Breast epithelium (tissue), 4 donors: ENCODE measurements at places on chromosomes 3 and 15. TPM values are rescaled to one million over a fixed set of nuclear protein-coding genes. Genes with fewer than 3 reads are reported as not detected.

Gene FSIP1
- total RNA-seq, result 23.3 TPM

Gene CCDC13
- total RNA-seq, result 2.9 TPM

Gene SPCS1
- total RNA-seq, result 86.5 TPM

Gene VPS39
- 116 TPM for total RNA-seq

Gene KLF13
- total RNA-seq, result 26.3 TPM

Gene GOLGA8Q
- 4.3 TPM for total RNA-seq

Gene TMEM207
- total RNA-seq, result not detected

Gene ALPK3
- total RNA-seq, result 2.6 TPM

Gene CCDC9B
- 4.0 TPM for total RNA-seq

Gene C3orf85
- not detected for total RNA-seq

Gene P2RY1
- 1.2 TPM for total RNA-seq

Gene SERINC4
- not detected for total RNA-seq

Gene DUOXA1
- 1.0 TPM for total RNA-seq

Gene MUC20
- total RNA-seq, result 2.7 TPM

Gene CCDC54
- not detected for total RNA-seq

Gene PCSK6
- 18.0 TPM for total RNA-seq

Gene C15orf39
- total RNA-seq, result 17.4 TPM

Gene PIF1
- 0.66 TPM for total RNA-seq

Gene RTP1
- not detected for total RNA-seq

Gene ATP11B
- 77.3 TPM for total RNA-seq

Gene CLDN18
- total RNA-seq, result not detected

Gene BFSP2
- not detected for total RNA-seq

Gene CYP1A2
- not detected for total RNA-seq

Gene BTD
- total RNA-seq, result 35.1 TPM

Gene SLC22A14
- 0.29 TPM for total RNA-seq

Gene RASL12
- 20.3 TPM for total RNA-seq

Gene NT5DC2
- 28.6 TPM for total RNA-seq

Gene GOLGA8G
- total RNA-seq, result not detected

Gene INSYN1
- 2.0 TPM for total RNA-seq

Gene ATP8B4
- total RNA-seq, result 7.9 TPM

Gene NR1I2
- 0.98 TPM for total RNA-seq

Gene INAFM2
- total RNA-seq, result 5.1 TPM

Gene SPESP1
- 5.1 TPM for total RNA-seq

Gene ZNF501
- total RNA-seq, result 4.9 TPM

Gene CCDC191
- total RNA-seq, result 4.3 TPM

Gene VIPR1
- 16.3 TPM for total RNA-seq

Gene TRANK1
- total RNA-seq, result 13.6 TPM

Gene LRRC15
- 0.33 TPM for total RNA-seq

Gene SLC25A20
- total RNA-seq, result 37.3 TPM

Gene GCSAM
- total RNA-seq, result 0.16 TPM

Gene CACNA1D
- total RNA-seq, result 0.96 TPM

Gene PPP2R3A
- 43.6 TPM for total RNA-seq

Gene CA12
- 61.9 TPM for total RNA-seq

Gene RAB6B
- total RNA-seq, result 1.8 TPM

Gene UROC1
- not detected for total RNA-seq

Gene SKIL
- total RNA-seq, result 53.1 TPM

Gene SLC15A2
- total RNA-seq, result 4.1 TPM

Gene SI
- not detected for total RNA-seq

Gene MCCC1
- 70.2 TPM for total RNA-seq

Gene LRTM1
- total RNA-seq, result not detected

Gene GNAT1
- not detected for total RNA-seq

Gene CCDC80
- 42.0 TPM for total RNA-seq

Gene TTLL13
- total RNA-seq, result not detected

Gene HRG
- total RNA-seq, result not detected

Gene ATP13A4
- 6.2 TPM for total RNA-seq

Gene SOX14
- total RNA-seq, result not detected

Gene C3orf22
- total RNA-seq, result not detected

Gene CORO2B
- 3.5 TPM for total RNA-seq

Gene MRPS11
- total RNA-seq, result 26.7 TPM
